Pons (tissue), 1 donor: ENCODE measurements at places on chromosomes 2 and 18.

- DNase-seq: no peak
Measured at GRCh38 chr2:164984428-164984827, 29.1 kb upstream of the SLC38A11 start.

DNA sequence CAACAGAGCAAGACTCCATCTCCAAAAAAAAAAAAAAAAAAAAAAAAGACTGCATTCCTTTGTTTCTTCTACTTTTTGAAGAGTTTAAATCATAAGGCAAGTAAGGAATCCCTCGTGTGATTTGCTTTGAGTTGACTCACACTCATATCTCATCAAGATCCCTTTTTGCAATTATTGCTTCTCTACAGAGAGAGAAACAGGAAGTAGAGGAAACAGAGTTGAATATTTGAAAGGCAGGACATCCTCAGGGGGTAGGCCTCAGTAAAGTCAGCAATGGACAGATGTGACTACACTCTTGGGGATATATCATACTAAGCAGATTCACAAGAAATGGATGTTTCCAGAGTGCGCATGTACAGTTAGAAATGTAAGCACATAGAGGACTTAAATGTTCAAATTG is 11.2 kb upstream of the EFR3B start:
- DNase-seq: no peak

DNA sequence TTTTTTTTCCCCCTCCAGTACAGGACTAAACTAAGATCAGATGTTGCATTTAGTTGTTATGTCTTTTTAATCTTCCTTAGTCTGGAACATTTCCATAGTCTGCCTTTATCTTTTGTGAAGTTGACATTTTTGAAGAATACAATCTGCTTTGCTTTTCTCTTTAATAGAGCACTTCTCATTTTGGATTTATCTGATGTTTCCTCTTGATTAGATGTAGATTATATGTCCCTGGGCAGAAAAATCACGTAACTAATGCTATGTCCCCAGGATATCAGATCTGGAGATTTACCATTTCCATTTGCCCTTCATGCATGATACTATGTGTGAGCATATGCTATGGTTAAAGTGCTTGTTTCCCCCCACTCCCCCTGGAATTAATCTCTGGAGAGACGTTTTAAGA is 6.2 kb downstream of the ZNF638 start:
- DNase-seq: no peak

DNA sequence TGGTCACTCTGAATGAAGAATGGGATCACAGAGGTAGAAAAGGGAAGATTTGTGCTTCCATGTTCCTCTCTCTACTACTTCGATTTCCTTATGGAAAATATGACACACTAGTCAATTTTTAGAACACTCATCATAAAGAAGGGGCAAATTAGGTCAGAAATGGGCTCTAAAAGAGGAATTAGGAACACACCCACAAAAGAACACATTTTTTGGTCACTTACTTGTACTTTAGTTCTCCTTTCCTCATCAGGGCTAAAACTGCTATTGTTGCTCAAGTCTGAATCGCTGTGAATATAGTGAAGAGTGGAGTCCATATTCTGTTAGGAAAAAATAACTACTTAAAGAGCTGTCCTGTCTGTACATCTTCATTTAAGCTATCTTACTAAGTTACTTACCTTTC is 52.6 kb downstream of the PPP4R1 start:
- peak; percentile 11 for DNase-seq

- DNase-seq: no peak
Measured at GRCh38 chr2:113167115-113167932, 6.4 kb upstream of the PSD4 start.

DNA sequence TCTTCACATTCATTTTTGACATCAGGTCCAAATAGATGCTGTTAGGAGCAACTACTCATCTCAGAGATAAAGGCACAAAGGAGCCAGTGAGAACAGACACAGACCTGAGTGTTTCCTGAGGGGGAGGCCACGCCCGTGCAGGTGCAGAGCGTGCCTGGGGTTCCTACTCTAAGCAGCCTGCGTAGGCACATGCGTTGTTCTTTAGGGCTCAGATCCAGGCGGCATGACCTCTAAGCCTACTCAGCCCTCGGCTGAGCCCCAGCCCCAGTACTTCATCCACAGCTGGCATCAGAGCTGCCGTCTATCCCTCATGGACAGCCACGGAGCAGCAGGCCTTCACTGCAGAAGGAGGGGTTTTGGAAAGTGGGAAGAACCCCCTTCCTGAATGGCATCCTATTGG is 54.9 kb upstream of the PXDN start:
- no peak for DNase-seq

DNA sequence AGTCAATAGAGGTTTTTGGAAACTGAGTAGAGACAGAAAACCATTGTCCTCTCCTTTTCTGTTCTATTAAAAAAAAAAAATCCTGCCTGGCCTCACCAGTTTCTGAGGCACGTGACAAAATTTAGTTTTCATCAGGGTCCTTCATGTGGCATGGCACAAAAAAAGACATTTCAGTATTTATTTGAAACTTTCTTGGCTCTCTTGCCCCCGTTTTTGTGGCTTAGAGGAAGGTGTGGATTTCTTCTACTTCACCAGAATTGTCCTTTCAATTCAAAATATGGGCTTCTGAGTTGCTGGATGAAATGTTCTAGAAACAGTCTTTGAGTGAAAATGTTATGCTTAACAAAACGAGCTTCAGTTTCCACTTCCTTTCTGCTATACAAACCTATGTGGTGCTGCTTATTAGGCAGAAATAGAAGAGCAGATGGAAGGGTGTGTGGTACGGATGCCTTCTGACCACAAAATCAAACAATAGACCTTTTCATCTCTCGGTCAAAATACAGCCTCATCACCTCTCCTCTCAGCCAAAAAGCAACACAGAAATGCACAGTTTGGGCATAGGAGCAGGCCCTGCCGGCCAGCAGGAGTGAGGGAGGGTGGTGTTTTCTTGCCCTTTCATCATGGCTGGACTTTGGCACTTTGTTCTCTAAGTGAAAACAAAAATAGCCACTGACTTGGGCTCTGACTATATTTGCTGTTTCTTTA is 89.2 kb downstream of the SH3RF3 start:
- peak; percentile 55 for DNase-seq

GRCh38 chr2:201357221-201357620 is at the start of gene FLACC1:
FLACC1 (minus strand) TSS chr2:201357345; CDS start chr2:201351404, 5,941 bp downstream.
- peak; percentile 18 for DNase-seq

- peak; percentile 98 for DNase-seq
Measured at GRCh38 chr2:25234738-25235137, 66.4 kb upstream of the POMC start.

DNA sequence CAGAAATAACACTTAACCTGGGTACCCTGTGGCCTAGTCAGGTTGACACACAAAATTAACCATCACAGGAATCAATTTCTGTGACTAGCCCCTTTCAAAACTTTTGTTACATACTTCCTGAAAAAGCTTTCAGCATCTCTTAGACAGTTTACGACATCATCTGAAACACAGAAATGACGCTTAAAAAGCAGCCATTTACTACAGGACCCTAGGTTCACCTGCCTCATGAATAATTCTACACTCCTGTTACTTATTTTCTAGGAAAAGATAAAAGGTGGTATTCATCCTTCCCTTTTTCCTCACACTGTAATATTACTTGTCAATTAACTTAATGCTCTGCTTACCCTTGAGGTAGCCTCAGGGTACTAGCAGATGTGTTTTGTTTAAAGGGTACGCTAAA is 388.4 kb downstream of the IRS1 start:
- DNase-seq: no peak

DNA sequence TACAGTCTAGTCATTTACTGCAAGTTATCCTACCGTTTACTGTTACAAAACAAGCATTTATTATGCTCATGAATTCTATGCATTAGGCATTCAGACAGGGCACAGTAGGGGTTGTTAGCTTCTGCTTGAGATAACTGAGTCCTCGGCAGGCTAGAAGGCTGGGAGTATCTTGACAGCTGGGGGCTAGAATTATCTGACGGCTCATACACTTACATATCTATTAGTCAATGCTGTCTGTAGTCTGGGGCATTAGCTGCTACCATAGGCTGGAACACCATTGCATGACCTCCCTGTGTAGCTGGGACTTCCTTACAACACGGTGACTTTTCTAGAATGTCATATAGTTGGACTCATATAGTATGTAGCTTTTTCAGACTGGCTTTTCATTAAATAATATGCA is 61.9 kb upstream of the ALK start:
- no peak for DNase-seq

DNA sequence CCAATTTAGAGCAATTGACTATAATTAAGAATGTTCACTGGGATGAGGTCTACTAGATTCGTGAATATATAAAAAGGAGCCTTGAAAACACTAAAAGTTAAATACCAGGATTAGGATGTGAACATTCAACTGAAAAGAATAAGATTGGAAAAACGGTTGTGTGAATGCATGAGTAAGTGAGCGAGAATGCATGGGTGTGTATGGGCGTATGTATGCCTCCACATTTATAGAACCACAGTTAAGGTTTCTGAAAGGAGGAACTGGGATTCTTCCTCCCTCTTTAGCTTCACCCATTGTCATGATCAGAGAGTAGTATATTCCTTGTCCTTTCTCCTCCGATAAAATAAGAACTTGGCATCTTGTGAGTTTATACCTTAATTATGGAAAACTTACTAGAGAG is 151.1 kb upstream of the UBE2E3 start:
- no peak for DNase-seq

GRCh38 chr18:21864386-21864785 is 123.8 kb downstream of the MIB1 start:
- no peak for DNase-seq

- DNase-seq: no peak
Measured at GRCh38 chr18:23170137-23170536, 34.9 kb downstream of the CABLES1 start.

GRCh38 chr2:196206804-196207203 is 35.4 kb upstream of the STK17B start:
- DNase-seq: peak; percentile 24

- no peak for DNase-seq
Measured at GRCh38 chr2:67727131-67727530, 330.0 kb downstream of the ETAA1 start.

DNA sequence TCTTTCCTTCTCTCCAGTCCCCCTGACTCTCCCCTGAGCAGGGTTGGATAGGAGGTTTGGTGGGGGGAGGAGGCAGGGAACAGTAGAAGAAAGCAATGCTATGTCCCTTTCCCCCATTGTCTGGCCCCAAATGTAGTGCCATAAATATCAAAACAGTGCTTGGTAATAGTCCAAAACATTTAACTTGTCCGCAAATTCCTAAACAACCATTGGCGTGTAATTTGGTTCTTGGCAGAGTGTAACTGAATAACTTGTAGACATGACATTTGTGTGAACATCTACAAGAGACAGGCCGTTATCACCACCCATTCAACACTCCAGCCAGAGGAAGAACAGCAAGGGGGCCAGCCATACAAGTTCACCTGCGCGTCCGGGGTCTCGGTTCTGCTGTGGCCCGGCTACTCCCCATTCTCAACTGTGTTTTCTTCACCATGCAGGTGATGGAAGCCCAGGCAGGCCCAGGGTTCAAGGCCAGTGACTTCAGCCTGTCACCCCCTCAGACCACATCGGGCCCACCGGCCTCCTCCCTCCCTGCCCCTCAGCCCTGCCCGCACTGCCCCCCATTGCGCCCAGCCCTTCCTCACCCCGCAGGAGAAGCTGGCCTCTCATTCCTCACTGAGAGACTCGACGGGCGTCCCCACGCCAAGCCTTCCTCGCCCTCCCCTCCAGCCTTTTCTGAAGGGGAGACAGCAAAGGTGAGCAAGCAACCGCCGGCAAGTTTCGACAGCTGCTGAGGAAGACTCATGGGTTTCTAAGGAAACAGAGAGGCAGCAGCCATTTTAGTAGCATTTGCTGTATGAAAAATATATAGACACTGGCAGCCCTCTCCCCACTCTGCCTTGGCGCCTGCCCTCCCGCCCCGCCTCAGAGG is 699 bp upstream of the RAPGEF4 start:
- DNase-seq: no peak

DNA sequence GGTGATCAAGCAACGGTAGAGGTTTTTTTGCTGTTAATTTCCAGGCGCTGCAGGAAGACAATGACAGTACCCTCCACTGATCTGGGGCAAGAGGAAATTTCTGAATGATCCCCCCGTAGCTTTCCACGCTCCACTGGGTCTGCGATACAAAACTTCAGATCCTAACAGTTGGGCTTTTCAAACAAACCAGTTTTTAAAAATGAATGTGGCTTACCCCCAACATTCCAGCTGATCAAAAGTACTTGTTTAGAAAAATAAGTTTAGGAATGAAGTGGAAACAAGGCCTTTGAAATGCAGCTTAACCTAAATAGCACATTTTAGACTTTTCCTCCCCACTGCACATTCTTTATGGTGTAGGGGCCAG is 5.7 kb downstream of the ZFP36L2 start:
- DNase-seq: no peak

DNA sequence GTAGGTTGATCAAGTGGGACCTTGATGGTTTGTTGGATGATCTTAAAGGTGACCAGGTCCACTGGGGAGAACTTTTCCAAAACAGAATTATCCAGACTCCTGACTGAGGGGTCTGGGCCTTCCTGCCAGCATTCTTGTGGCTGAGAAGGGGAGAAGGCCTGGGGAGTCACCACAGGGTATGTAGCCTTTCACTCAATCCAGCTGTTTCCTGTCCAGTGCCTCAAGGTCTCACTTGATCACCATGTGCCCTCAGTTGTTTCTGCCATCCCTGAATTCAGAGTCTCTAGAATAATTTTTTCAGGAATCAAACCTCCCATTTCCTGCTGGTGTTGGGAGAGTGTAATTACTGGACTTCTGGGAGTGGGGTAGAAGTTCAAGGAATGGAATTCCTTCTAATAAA is 54.4 kb upstream of the TANC1 start:
- DNase-seq: no peak

- DNase-seq: no peak
Measured at GRCh38 chr18:33275843-33276242, 164.7 kb downstream of the CCDC178 start.

DNA sequence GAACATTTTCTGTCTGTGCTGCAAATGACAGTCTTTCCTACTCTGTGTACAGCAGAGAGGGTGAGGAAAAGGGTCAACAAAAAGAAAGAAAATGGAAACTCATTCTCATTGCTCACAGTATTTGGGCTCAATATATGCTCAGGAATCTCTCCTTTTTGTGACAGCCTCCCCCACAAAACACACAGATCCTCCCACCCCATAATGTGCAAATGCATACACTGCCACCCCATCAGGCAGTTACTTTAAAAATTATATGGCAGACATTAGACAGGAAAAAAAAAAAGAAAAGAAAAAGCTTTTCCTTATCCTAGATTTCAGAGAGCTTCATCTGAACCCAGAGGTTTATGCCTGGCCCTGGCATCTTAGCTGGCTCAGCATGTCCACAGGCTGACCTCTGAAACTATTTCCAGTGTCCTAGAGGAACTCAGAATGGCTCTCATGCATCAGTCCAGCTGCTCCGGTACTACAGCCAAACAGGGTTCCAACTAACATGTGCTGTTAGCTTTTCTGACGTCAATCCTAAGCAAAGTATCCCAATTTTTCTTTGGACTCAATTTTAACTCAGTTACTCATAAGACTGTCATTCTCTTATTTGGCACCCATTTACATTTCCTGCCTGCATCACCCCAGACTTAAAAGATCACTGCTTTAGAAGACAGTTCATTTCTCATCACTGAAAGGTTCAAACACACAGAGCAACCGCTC is 105.9 kb downstream of the RBMS1 start:
- peak; percentile 41 for DNase-seq
